ENCODE measurements at places on chromosomes 12 and 14. TPM values are rescaled to one million over a fixed set of nuclear protein-coding genes. Genes with fewer than 3 reads are reported as not detected.

DNA sequence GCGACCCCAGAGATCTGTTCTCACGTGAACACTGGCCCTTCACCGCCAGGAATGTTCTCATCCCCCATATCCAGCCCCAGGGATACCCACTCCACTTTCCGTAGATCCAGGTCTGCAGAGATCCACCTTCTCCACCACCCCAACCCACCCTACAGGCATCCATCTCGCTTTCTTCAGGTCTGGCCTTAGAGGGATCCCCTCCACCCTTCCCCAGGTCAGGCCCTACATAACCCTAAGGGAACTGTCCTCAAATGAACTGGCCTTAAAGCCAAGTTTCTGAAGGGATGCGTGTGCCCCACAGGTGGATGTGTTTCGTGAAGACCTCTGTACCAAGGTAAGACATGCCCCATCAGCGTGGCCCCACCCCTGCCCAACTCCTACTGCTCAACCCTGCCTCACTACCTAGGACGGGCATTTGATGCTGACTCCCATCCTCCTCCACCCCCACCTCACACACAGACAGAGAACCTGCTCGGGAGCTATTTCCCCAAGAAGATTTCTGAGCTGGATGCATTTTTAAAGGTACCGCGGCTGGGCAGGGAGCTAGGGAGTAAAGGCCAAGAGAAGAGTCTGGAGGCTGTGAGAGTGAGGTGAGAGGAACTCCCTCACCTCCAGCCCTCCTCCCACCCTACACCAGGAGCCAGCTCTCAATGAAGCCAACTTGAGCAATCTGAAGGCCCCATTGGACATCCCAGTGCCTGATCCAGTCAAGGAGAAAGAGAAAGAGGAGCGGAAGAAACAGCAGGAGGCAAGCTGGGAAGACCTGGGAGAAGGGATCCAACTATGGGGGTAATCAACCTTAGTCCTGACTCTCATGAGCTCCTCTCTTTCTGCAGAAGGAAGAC lies 912 bp downstream of the PSME1 start:
- H3K36me3 ChIP-seq: peaks cover 42% of the 10 kb centered on the region
- peak overlapping the region; percentile 92 for H3K4me3 ChIP-seq
- peak; percentile 40 for DNase-seq
- no peaks in the 10 kb centered on the region for H3K27me3 ChIP-seq
- peak overlapping the region; percentile 80 for H3K27ac ChIP-seq
- peaks cover 38% of the 10 kb centered on the region for H3K4me1 ChIP-seq

Gene PIWIL1
- 0.21 TPM for polyA plus RNA-seq

GRCh38 chr12:24933694-24934407 lies 15.1 kb downstream of the BCAT1 start:
- no peaks in the 10 kb centered on the region for H3K27me3 ChIP-seq
- no peak overlapping the region for H3K4me3 ChIP-seq
- DNase-seq: no peak
- H3K4me1 ChIP-seq: no peaks in the 10 kb centered on the region
- H3K27ac ChIP-seq: no peak overlapping the region

Gene TMEM63C
- 2.0 TPM for polyA plus RNA-seq

DNA sequence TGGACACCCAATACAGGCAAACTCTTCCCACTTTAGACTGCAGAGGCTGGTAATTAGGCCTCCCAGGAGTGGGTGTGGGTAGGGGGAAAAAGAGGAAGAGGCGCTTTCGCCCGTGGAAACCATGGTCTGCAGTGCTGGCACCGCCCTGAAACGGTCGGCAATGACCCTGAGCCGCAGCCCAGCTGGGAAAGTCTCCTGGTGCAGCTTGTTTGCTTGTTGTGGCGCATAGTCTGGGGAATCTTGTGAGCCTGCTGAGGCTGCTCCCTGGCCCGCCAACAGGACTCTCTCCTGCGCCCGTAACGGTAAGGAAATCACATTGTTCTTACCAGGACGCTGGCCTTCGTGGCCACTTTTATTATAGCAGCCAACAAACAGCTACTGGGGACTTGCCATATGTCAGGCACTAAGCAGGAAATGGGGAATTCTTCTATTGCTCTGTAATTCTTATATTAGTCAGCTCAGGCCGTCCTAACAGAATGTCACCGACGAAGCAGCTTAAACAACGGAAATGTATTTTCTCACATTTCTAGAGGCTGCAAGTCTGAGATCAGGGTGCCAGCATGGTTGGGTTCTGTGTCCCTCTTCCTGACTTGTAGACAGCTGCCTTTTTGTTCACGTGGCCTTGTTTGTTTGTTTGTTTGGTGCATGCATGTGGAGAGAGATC lies 52.5 kb upstream of the RIN3 start:
- no peaks in the 10 kb centered on the region for H3K4me1 ChIP-seq
- H3K27ac ChIP-seq: peak overlapping the region; percentile 49
- no peak for DNase-seq
- H3K4me3 ChIP-seq: no peak overlapping the region
- no peaks in the 10 kb centered on the region for H3K36me3 ChIP-seq

Gene DLK1
- 0.04 TPM for polyA plus RNA-seq

Gene CFAP54
- polyA plus RNA-seq: not detected

Gene CRACR2A
- 5.1 TPM for polyA plus RNA-seq

Gene GRIP1
- polyA plus RNA-seq: 5.9 TPM

- no peaks in the 10 kb centered on the region for H3K27me3 ChIP-seq
- H3K27ac ChIP-seq: no peak overlapping the region
- H3K4me1 ChIP-seq: no peaks in the 10 kb centered on the region
- H3K36me3 ChIP-seq: peaks cover 5% of the 10 kb centered on the region
- H3K4me3 ChIP-seq: no peak overlapping the region
- DNase-seq: no peak
Measured at GRCh38 chr12:109191621-109192250, 75.3 kb downstream of the ACACB start.

- DNase-seq: no peak
- no peak overlapping the region for H3K4me3 ChIP-seq
- H3K36me3 ChIP-seq: no peaks in the 10 kb centered on the region
- H3K4me1 ChIP-seq: no peaks in the 10 kb centered on the region
- H3K27me3 ChIP-seq: no peaks in the 10 kb centered on the region
Measured at GRCh38 chr12:13606290-13606689, 375.1 kb downstream of the GRIN2B start.

Gene CAPZA3
- 0.13 TPM for polyA plus RNA-seq

Gene PTCSC3
- polyA plus RNA-seq: not detected

Gene TAS2R19
- polyA plus RNA-seq: 0.09 TPM

GRCh38 chr12:52372216-52373154 lies 5.2 kb upstream of the KRT85 start:
- peak; percentile 86 for DNase-seq
- no peaks in the 10 kb centered on the region for H3K27me3 ChIP-seq
- no peak overlapping the region for H3K27ac ChIP-seq
- no peaks in the 10 kb centered on the region for H3K36me3 ChIP-seq
- no peak overlapping the region for H3K4me3 ChIP-seq

GRCh38 chr12:24681570-24681969 lies 267.3 kb downstream of the BCAT1 start:
- H3K27me3 ChIP-seq: no peaks in the 10 kb centered on the region
- no peaks in the 10 kb centered on the region for H3K36me3 ChIP-seq
- H3K4me3 ChIP-seq: no peak overlapping the region
- H3K27ac ChIP-seq: no peak overlapping the region
- DNase-seq: no peak
- H3K4me1 ChIP-seq: no peaks in the 10 kb centered on the region

GRCh38 chr14:85233756-85234155 lies 296.2 kb upstream of the FLRT2 start:
- DNase-seq: no peak
- H3K4me1 ChIP-seq: no peaks in the 10 kb centered on the region
- no peaks in the 10 kb centered on the region for H3K27me3 ChIP-seq
- H3K4me3 ChIP-seq: no peak overlapping the region
- no peak overlapping the region for H3K27ac ChIP-seq

Gene CMA1
- not detected for polyA plus RNA-seq

DNA sequence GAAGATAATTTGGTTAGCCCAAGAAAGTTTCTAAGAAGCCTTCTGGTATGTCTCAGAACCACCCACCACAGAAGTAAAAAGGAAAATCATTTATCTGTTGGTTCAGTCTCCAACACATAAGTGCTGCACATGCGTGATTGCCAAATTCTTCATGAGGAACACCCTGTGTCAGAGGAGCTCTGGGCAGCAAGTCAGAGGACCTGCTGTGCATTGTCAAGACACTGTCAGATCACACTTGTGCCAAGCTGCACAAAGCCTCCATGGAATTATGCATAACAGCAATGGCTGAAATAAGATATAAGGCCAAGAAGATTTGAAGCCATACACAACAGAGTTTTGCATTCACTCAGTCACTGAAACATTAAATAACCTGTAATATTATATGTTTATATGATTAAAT lies 1304.7 kb upstream of the FLRT2 start:
- H3K27me3 ChIP-seq: no peaks in the 10 kb centered on the region
- no peaks in the 10 kb centered on the region for H3K36me3 ChIP-seq
- no peak for DNase-seq
- H3K4me3 ChIP-seq: no peak overlapping the region
- H3K27ac ChIP-seq: no peak overlapping the region

GRCh38 chr12:82810568-82810967 lies 123.9 kb downstream of the TMTC2 start:
- H3K36me3 ChIP-seq: no peaks in the 10 kb centered on the region
- no peak overlapping the region for H3K27ac ChIP-seq
- no peak overlapping the region for H3K4me3 ChIP-seq
- DNase-seq: no peak
- H3K4me1 ChIP-seq: no peaks in the 10 kb centered on the region

GRCh38 chr12:121803861-121804416 lies at the start of gene SETD1B:
SETD1B (plus strand) TSS chr12:121804009; CDS start chr12:121804738, 729 bp downstream.
- peak within 1 kb of the TSS; percentile 98 for H3K27ac ChIP-seq
- H3K4me1 ChIP-seq: peaks cover 13% of the 10 kb centered on the region
- peak; percentile 72 for DNase-seq
- H3K4me3 ChIP-seq: peak within 1 kb of the TSS; percentile 97
- H3K27me3 ChIP-seq: no peaks in the 10 kb centered on the region

Gene IFNG
- not detected for polyA plus RNA-seq

Gene MEG3
- 13.4 TPM for polyA plus RNA-seq

DNA sequence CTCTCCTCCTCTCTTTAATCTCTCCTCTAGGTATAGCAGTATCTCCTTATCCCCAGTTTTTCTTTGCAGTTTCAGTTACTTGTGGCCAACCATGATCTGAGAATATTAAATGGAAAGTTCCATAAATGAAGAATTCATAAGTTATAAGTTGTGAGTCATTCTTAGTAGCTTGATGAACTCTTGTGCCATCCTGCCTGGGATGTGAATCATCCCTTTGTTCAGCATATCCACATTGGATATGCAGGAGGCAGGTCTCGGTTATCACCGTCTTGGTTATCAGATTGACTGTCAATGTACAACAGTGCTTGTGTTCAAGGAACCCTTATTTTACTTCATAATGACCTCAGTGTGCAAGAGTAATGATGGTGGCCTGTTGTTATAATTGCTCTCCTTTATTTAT lies 134.0 kb downstream of the TMEM117 start:
- DNase-seq: no peak
- H3K27ac ChIP-seq: no peak overlapping the region

Gene KLHL33
- polyA plus RNA-seq: not detected

DNA sequence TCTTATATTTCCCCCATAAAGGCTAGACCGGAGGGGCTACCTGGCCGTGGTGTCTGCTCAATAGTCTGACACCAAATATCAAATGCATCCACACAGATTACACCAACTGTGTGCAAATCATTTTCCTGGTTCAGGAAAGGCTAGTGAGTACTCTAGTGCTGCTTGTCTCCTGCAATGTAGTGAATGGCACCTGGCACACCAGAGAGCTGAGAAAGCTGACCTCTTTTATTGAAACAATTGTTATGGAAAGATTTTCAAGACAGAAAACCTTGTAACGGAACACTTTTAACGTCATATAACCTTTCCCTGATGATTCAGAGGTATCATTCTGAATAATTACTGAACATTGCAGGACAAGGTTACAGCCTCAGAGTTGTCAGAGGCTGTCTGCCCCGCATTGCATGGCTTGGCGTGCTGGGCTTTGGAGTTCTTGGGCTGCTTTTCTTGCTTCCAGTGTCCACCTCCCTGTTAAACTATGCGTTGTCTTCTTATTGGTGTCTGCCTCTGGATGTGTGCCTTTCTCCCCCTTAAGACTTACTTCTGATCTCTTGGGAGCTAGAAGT lies 40.7 kb upstream of the HDAC7 start:
- H3K27me3 ChIP-seq: no peaks in the 10 kb centered on the region
- no peak for DNase-seq
- no peak overlapping the region for H3K4me3 ChIP-seq
- peaks cover 9% of the 10 kb centered on the region for H3K4me1 ChIP-seq

DNA sequence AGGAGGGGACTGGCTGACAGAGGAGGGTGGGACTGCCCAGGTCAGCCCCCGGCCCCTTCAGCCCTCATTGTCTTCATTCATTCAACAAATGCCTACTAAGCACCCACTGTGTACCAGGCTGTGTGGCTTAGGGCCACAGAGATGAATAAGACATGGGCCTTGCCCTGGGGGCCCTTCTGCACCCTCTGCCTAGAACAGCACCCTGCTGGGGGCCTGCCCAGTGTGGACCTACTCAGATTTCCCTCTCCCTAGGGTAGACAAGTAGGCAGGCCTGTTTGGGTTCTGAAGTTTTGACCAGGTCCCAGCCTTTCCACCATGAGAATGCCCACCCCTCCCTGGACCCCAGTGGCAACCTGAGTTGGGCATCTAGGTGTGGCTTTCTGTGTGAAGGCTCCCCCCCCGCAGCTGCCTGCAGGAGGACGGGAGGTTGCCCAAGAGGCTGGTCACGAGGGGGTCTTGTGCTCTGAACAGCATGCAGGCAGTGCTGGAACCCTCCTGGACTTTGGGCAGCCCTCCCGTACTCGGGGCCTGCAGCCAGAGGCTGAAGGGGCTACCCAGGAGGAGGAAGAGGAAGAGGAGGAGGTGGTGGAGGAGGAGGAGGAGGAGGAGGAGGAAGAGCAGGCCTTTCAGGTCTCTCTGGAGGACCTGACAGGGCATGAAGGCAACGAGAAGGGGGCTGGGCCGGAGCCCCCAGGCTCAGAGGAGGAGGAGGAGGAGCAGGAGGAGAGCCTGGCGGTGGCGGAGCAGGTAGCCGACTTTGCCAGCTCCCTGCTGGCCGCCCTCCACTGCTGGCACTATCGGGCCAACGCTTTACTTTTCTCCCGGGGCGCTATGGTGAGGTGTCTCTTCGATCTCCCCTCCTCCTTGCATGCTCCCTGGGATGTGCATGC lies 33.4 kb downstream of the PLEKHG3 start:
- no peak overlapping the region for H3K4me3 ChIP-seq
- no peak overlapping the region for H3K27ac ChIP-seq
- no peaks in the 10 kb centered on the region for H3K27me3 ChIP-seq

- no peaks in the 10 kb centered on the region for H3K27me3 ChIP-seq
- peaks cover 3% of the 10 kb centered on the region for H3K36me3 ChIP-seq
- no peaks in the 10 kb centered on the region for H3K4me1 ChIP-seq
- no peak overlapping the region for H3K27ac ChIP-seq
Measured at GRCh38 chr12:54251667-54252284, 28.1 kb downstream of the CBX5 start.

DNA sequence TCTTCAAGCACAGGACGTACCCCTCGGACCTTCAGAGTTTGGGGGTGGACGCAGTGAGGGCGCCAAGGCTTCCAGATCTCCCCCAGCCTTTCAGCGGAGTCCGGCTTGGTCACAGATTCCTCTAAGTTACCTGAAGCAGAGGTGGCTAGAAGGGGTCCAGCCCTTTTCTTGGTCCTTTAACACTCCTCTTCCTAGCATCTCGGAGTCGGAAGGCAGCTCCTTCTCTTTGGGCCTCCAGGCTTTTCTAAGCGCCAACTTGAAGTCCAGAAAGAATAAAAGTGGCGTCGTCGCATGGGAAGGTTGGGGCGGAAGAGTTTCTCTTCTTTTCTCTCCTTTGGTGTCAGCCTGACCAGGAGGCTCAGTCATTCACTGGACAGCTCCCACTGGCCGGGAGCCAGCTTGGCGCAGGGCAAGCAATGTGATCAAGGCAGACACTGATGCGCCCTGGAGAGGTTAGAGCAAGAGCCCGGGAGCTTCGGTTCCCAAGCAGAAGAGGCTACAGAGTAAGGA lies 9.6 kb downstream of the OR6S1 start:
- H3K27ac ChIP-seq: no peak overlapping the region
- peak; percentile 59 for DNase-seq
- H3K27me3 ChIP-seq: no peaks in the 10 kb centered on the region

Measured in small intestine (tissue), 16 donors.